ENCODE measurements at places on chromosomes 7 and 10. TPM values are rescaled to one million over a fixed set of nuclear protein-coding genes. Genes with fewer than 3 reads are reported as not detected.

DNA sequence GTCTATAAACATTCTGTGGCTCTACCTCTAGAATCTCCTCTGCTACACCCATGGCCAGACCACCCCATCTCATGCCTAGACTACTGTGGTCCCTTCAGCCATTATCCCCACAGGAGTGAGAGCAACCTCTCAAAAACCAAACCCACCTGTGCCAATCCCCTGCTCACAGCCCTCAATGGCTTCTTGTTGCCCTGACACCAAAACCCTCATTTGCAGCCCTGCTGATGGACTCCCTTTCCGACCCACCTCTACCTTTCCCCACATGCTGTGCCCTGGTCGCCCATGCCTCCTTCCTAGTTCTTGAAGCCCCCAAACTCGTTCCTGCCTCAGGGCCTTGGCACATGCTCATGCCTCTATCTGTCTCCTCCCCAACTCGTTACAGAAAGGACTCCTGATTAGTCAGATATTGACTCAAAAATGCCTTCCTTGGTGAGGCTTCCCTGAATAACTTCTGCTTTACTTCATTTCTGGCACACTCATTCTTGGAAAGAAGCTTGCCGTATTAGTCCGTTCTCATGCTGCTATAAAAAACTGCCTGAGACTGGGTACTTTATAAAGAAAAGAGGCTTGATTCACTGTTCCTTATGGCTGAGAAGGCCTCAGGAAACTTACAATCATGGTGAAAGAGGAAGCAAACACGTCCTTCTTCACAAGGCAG is 104.2 kb downstream of the TEX36 start:
- no peak overlapping the region for H3K27ac ChIP-seq
- no peaks in the 10 kb centered on the region for H3K36me3 ChIP-seq
- DNase-seq = no peak

DNA sequence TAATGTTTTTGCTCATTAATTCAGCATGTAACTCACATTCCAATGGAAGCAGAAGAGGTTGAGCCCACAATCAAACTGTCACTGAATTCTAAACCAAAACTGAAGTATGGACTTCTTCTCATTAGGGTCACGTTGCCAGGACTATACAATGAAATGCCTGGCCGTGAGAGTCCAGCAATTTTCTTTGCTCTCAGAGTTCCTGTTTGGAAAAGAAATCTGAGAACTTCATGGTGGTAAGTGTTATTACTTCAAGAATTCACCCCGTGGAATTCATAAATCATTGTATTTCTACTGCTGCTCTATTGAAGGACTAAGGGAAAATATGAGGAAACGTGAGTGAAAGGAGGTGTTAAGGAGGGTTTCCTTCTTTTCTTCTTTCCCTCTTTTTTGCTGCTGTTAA is 441.8 kb upstream of the AKR1E2 start:
- no peaks in the 10 kb centered on the region for H3K27me3 ChIP-seq
- H3K4me1 ChIP-seq = no peaks in the 10 kb centered on the region
- H3K36me3 ChIP-seq = no peaks in the 10 kb centered on the region
- DNase-seq = no peak

GRCh38 chr7:28933846-28934320 is 24.2 kb downstream of the TRIL start:
- no peak overlapping the region for H3K4me3 ChIP-seq
- H3K36me3 ChIP-seq = no peaks in the 10 kb centered on the region
- no peak for DNase-seq
- H3K4me1 ChIP-seq = no peaks in the 10 kb centered on the region
- no peaks in the 10 kb centered on the region for H3K27me3 ChIP-seq
- H3K27ac ChIP-seq = no peak overlapping the region

DNA sequence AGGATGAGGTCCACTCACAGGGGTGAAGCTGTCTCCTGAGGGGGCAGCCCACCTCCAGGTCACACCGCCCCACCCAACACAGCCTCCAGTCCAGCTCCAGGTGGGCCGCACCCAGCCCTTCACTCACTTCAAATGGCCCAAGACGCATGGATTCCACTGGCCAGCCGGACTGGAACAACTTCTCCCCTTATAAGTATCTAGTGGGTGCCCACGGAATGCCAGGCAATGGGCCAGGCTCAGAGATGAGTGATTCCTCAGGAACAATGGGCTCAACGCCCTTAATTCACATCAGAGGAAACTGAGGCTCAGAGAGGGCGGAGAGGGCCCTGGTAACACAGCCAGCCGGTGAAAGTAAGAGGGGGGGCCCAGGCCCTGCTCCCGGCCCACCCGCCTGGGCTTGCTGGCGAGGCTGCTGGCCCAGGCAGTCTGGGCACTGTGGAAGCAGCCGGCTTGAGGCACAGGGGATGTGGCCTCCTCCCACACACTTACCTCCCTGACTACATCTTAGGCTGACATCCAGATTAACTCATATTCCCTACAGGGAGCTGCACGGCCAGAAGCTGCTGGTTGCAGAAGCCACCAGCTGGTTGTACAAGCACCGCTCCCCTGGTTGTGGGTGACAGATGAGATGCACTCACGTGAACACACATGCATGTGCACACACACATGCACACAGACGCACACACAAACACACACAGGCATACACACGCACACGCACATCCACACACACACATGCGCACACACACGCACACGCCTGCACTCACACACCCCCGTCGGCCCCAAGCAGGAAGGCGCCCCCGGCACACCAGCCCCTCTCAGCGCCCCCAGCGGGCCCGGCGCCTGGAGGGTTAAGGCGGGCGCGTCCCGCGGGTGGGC is 1.0 kb upstream of the FAM20C start:
- H3K27me3 ChIP-seq = no peaks in the 10 kb centered on the region
- H3K4me1 ChIP-seq = no peaks in the 10 kb centered on the region
- H3K4me3 ChIP-seq = no peak overlapping the region

Gene HTR5A
- not detected for total RNA-seq

DNA sequence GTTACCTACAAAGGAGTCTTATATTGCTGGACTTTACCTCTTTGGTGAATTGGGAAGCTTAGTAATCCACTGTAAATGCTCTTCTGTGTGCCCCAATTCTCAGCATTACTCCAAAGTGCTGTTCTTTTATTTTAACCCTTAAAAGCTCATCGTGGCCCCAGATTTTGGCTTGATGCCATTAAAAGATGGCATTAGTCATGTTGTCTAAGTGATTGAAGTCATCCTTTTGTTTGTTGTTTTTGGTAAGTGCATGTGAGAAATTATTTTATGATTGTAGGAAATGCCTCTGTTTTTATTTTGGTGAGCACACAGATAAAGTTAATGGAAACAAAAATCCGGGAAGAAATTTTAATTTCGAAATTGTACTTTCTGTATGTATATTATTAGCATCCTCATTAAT is 82.5 kb upstream of the GATA3 start:
- DNase-seq = no peak
- H3K36me3 ChIP-seq = peaks cover 4% of the 10 kb centered on the region
- H3K27ac ChIP-seq = no peak overlapping the region
- H3K4me1 ChIP-seq = no peaks in the 10 kb centered on the region

GRCh38 chr7:137074391-137075030 is 206.1 kb downstream of the CHRM2 start:
- no peaks in the 10 kb centered on the region for H3K4me1 ChIP-seq
- H3K27ac ChIP-seq = no peak overlapping the region
- no peaks in the 10 kb centered on the region for H3K36me3 ChIP-seq
- H3K4me3 ChIP-seq = no peak overlapping the region
- no peaks in the 10 kb centered on the region for H3K27me3 ChIP-seq

All from naive thymus-derived CD4-positive, alpha-beta T cell (primary cell).